ENCODE measurements at places on chromosomes 2 and 18.

GRCh38 chr2:219010162-219010756, 17.0 kb upstream of the CRYBA2 start:
- no peak for DNase-seq

- no peak for DNase-seq
Observed at GRCh38 chr2:155525199-155525598, 807.3 kb downstream of the NR4A2 start.

- no peak for DNase-seq
Observed at GRCh38 chr2:238160206-238161129, 1.7 kb downstream of the ERFE start.

- DNase-seq: no peak
Observed at GRCh38 chr2:47354013-47354847, 48.7 kb upstream of the MSH2 start.

DNA sequence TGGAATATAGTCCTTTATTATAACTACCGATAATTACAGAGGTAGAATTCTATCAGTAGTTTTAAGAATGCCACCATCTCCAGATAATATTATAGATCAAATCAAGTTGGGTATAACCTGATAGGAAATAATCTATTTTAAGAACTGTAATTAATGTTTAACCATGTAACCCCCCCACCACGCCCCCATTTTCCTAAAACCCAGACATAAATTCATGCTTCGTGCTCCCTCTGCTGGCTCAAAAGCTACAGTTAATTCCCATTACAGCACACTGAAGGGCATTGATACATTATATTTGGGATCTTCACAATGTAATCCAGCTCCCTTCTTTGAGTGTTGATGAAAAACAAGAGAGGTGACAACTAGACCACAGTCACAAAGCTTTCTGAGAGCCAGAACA, 228.0 kb upstream of the SMAD7 start:
- no peak for DNase-seq

GRCh38 chr2:164642268-164642667, 21.0 kb upstream of the GRB14 start:
- DNase-seq: no peak

DNA sequence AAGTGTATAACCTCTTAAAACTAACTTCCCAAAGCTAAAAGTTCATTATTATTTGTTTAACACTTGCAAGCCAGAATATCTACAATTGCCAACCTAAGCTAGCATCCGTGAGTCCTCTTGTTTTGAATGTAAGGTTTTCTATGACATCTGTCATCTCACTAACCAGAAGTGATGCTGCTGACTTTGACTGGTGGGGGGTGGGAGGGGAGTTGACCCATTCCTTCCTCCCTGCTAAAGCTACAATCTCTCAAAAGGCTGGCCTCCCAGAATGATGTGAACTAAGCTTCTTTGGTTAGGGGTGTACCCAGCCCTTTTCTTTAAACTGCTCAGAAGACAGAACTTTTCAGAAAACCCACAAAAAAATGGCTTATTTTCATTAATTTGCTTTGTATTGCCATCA, 280.6 kb downstream of the ZEB2 start:
- no peak for DNase-seq

- no peak for DNase-seq
Observed at GRCh38 chr18:55354795-55355194, 233.2 kb downstream of the TCF4 start.

GRCh38 chr18:24491927-24492834, 31.7 kb downstream of the HRH4 start:
- no peak for DNase-seq

DNA sequence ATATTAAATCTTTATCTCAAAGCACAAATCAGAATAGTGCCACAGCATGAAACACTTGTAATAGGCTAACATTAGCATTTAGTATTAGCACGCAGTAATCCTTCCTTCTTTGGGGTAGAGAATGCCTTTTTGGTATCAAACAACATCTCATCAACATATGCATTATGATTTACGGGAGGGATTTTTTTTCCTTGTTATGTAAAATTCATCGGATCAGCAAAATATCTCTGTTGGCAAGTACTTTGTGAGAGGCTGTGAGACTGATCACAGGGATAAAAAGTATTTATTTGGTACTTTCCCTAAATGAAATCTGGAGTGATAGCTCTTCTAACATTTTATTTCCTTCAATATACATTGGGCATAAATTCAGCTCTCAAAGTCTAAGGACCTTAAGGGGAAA, 68.4 kb upstream of the TMEM178A start:
- DNase-seq: no peak

- DNase-seq: no peak
Observed at GRCh38 chr18:44331656-44332570, 348.8 kb upstream of the SETBP1 start.

DNA sequence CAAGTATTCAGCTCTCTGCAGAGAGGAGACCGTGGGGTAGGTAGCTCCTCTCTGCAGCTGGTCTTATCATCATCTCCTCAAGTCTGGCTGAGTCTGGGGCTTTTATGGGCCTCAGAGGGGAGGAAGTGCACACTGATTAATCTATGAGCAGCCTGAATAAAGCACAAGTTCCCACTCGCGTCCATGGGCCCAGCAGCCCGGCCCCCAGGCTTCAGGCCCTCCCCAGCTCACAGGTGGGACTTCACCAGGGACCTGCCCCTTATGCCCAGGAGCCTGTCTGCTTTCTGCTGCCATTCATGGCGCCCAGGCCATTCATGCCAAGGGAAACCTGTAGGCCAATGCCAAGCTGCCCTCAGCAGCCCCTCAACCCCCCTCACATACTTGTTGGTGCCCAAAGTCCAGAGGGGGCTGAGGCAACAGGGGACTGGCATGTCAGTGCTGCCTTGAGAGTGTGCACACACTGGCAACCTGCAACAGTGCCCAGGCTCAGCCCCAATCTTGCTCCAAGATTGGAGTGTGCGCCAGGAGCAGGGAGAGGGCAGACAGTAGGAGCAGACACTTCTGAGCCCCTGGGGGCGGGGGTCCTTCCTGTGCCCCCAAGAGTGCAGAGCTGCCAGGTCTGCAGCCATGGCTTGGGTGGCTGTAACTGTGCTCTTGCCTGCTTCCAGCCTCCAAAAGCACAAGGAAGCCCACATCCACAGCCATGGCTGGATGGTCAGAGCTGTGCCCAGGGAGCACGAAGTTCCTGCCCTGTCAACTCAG, 375.6 kb upstream of the VWC2L start:
- DNase-seq: no peak

DNA sequence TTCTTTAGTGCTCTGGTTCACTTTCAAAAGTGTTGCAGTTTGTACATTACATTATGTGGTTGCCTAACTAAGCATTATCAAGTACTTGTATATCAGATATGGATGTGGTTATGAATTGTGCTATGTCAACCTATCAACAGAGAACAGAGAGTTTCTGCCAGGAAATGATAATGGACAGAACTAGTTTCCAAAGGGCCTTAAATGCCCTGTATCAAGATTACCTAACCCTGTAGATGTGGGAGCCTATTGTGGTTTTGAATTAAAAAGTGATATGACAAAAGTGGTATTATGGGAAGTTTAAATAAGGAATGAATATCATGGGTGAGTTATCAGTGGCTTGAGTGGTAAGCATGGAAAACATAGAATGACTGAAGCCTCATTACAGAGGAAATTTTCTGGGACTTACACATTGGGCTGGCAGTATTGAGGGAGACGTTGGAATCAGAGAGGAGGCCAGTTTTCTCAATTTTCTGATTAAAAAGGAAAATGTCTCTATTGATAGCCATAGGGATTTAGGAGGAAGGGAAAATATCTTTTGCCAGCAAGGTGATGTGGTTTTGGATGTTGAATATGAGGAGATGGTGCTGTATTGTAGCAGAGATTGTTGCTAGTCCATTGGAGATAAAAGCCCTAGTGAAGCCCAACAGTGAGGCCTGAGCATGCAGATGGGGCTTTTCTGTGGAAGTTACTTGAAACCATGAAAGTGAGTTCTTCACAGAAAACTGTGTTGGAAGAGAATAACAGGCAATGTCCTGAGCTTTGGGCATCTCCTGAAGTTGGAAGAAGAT, 140.7 kb downstream of the TTC27 start:
- DNase-seq: no peak

DNA sequence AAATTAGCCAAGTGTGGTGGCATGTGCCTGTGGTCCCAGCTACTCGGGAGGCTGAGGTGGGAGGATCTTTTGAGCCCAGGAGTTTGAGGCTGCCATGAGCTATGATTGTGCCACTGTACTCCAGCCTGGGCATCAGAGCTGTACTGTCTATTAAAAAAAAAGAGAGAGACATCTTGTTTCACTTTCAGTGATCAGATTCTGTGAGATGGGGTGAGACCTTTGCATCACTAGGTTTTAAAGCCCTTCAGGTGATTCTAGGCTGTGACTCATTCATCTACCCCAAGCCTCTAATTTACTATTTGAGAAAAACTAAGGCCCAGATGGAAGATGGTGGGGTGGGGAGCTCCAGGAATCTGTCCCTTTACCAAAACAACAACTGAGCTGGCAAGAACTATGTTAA, 7.1 kb downstream of the C2orf92 start:
- DNase-seq: no peak

DNA sequence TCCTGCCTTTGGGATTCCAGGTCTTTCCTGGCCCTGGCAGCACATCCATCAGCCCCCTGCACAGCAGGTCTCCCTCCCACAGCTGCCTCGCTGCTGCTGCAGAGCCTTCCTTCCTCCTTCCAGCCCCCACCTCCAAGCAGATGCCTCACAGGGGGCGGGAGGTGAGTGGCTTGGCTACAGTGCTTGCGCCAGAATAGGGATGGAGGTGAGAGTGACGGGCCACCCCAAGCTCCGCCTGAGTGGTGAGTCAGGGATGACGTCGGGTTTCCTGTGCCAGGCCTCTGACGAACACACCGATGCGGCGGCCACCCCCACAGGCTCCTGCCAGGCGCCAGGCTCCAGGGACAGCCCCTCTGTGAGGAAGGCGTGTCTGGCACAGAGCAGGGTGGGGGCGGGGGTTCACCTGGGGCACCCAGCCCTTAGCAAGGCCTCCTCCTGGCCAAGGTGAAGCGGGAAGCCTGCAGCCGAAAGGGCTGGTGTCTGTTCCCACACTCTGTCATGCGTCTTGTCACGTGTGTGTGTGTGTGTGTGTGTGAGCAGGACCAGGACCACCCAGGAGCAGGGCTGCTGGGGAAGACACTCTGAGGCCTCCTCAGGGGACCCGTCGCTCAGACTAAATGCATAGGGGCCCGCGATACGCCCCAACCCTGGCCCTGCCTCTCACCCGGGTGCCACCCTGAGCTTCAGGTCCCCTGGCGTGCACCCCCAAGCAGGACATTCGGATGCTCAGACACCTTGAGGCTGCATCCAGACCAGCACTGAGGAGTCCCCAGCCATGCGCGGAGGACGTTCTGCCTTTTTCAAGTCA, 3.4 kb upstream of the DUSP2 start:
- peak; percentile 75 for DNase-seq

DNA sequence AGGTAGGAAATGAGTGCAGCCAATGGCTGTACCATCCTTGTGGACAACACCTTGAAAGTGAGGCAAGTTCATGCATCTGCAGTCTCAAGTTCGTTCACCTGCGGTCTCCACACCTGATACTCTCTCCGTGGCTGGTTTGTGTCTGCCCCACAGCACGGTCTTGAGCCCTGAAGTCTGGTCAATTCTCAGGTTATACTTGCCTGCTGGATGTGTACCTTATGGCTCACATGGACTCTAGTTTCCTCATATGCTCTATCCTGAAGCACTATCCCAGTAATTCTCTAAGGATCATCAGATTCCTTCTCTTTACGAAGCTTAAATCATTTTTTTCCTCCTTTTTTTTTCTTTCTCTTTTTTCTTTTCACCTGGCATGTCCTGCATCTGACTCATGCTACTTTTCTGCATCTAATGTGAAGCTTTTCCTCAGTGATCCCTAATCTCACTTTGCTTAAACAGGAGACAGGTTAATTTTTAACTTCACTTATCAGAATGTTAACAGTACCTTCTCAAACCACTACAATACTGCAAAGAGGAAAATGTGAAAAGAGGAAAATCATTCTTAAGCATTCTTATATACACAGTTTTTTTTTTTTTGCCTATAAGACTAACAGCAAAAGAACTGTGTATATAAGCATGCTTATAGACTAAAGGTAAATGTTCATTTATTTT, 511.2 kb downstream of the SOX11 start:
- DNase-seq: no peak

- no peak for DNase-seq
Observed at GRCh38 chr2:136215908-136216472, 98.0 kb upstream of the CXCR4 start.

DNA sequence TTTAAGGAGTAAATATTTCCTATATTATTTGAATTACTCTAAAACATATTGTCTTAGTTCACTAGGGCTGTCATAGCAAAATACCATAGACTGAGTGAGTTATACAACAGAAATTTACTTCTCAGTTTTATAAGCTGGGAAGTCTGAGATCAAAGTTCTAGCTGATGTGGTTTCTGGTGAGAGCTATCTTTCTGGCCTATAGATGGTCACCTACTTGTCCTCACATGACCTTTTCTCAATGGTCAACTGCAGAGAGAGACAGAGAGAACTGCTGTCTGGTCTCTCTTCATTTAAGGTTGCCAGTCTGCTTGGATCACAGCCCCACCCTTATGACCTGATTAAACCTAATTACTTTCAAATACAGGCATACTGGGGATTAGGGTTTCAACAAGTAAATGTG, 490.9 kb downstream of the FBXO15 start:
- DNase-seq: no peak

DNA sequence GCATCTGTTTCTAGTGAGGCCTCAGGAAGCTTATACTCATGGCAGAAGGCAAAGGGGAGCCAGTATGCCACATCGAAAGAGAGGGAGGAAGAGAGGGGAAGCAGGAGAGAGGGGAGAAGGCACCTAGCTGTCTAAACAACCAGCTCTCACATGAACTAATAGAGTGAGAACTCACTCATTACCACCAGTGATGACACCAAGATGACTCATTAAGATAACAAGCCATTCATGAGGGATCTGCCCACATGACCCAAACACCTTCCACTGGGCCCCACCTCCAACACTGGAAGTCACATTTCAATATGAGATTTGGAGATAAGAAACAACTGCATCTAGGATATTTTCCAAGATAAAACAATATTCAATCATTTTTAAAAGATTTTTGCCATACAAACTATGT, 753.9 kb upstream of the ZEB2 start:
- no peak for DNase-seq

DNA sequence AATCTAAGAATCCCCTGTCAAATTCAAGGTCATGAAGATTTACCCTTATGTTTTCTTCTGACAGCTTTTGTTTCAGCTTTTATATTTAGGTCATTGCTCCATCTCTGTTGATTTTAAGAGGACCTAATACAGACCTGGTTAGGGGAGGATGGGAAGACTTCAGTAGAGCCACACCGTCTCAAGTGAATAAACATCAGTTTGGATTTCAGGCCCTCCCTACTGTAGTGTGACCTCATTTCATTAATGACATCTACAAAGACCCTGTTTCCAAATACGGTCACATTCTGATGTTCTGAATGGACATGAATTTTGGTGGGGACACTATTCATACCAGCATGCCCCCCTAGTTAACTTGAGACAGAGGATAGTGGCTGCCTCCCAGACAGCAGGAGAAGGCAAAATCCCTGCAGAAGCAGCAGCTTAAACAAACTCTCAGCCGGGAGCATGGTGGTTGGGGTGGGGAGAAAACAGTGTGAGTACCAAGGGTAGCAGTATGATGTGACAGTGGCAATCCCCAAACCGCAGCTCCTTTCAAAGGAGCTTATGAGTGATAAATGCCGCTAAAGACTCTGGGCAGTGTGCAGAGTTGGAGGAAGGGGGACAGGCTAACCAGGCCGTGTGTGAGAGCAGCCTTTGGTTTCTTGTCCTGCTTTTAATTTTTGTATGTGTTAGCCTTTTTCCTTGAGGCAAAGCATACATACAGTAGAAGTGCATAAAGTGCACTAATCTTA, 65.9 kb upstream of the TNP1 start:
- DNase-seq: no peak

Data from prostate gland (tissue), 2 donors.